ENCODE measurements at places on chromosomes 4 and X. TPM values are rescaled to one million over a fixed set of nuclear protein-coding genes. Genes with fewer than 3 reads are reported as not detected.
A peak's percentile ranks its signal among the peaks of the same experiment; 100 is the strongest.

HERC6 gene
- total RNA-seq = 4.8 TPM

DNA sequence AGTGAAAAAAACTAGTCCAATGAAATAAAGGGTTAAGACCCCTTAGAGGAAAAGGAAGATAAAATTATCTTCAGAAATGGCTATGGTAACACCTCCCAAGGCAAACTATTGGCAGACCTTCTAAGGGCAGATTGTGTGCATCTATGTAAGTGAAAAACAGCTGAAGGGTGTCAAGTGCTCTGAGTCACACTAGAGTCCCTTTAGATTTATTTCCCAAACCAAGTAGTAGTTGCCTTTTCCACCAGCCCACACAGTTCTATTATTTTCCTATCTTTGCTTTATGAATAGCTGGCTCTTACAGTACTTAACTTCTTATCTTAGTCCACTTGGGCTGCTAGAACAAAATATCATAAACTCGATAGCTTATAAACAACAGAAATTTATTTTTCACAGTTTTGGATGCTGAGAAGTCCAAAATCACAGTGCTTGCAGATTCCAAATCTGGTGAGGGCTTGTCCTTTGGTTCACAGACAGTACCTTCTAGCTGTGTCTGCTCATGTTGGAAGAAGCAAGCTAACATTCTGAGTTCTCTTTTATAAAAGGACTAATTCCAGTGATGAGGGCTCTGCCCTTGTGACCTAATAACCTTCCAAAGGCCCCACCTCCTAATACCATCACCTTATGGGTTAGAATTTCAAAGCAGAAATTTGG lies 143.6 kb downstream of the GRID2 start:
- DNase-seq = no peak

TENM3 gene
- total RNA-seq = 28.4 TPM

DHX15 gene
- 113 TPM for total RNA-seq

GRCh38 chr4:41538017-41538733 lies at the start of gene LIMCH1:
Gene LIMCH1 (plus strand): TSS chr4:41538157. CDS start chr4:41605996, 67,839 bp downstream.
- peak; percentile 94 for DNase-seq

- no peak for DNase-seq
These were observed 30.8 kb upstream of the CXCL8 start for GRCh38 chr4:73709451-73710033.

- no peak for DNase-seq
These were observed 27.2 kb downstream of the HSPA4L start for GRCh38 chr4:127809173-127809800.

DNA sequence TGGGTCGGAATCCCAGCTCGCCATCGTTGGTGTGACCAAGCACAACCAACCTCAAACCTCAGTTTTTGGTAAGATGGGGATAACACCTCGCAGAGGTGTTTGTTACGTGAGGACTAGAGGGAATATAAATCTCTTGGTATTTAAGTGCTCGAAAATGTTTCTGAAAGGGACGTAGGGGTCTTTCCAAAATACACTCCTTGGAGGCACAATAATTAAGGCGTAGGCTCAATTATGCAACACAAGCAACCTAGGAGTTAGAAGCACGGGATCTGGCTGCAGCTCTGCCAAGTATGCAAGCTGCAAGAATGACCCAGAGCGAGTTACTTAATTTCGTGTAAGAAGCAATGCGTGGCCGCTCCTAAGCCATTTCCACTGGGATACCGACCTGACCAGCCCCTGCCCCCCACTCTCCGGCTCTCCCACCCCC lies 552 bp downstream of the ADH5 start:
- peak; percentile 95 for DNase-seq

- DNase-seq = no peak
These were observed 61.4 kb downstream of the PHEX start for GRCh38 chrX:22093550-22093949.

G3BP2 gene
- 114 TPM for total RNA-seq

DNA sequence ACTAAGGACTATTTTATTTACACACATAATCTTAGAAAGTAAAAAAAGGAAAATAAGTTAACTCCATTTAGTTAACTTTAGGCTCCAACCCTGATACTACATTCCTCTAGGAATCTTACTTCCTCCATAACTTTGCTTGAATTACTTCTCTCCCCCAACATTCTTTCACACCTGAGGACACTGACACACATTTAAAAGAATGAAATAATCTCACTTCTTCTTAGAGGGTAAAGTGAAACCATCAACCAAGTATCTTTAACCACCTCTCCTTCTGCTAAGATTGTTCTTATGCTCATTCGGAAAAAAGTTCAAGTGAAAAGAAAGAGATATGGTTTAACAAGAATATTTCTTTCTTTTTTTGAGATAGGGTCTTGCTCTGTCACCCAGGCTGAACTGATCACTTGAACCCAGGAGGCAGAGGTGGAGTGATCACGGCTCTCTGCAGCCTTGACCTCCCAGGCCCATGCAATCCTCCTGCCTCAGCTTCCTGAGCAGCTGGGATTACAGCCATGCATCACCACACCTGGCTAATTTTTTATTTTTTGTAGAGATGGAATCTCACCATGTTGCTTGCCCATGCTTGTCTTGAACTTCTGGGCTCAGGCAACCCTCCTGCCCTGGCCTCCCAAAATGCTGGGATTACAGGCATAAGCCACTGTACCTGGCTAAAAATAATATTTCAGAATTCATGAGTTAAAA lies 28.5 kb downstream of the SLC25A4 start:
- DNase-seq = no peak

MSX1 gene
- 5.5 TPM for total RNA-seq

DNA sequence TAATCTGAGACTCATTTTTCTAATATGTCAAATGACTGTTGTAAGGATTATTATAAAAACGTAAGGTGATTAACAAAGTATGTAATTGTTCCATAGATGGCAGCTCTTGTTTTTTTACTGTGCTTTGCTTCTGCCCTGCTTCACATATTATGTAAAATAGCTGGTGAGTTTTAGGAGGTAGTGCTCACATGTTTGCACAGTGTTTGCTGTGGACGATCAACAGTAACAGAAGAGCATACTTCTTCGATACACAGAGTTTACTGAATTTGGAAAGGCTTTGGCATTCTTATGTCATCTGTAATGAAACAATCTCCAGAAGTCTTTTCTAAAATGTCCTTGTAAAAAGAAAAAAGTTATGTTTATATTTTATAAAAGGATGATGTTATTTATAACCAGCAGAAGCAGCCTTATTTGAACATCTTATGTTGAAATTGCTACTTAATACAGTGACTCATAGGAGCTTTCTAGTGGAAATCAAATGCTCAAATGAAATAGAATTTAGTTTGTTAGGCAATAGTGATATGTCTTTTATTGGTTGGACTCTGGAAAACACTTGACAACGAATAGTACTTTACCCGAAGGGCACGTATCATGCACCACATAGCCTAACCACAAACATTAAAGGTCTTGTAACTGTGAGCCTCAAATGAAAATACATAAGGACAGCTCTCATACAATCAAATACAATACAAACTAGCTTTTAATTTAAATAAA lies 1.9 kb upstream of the MTTP start:
- no peak for DNase-seq

- no peak for DNase-seq
These were observed 21.1 kb downstream of the RBM10 start for GRCh38 chrX:47166126-47166525.

DNA sequence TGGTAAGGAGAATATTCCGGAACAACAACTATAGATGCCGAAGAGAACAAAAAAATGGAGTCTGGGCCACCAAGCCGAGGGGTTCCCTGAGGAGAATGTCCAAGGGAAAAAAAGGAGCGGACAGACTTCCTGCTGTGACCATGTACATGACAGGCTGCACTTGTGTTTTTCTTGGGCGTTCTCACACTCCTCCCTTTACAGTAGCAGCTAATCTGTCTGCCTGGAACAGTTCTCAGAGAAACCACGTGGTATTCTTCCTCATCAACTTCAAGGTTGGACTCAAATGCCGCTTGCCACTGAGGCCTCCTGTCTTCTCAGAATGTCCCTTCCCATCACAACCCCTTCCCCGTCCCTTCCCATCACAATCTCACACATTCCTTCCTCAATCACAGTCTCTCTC lies 30.8 kb upstream of the MTNR1A start:
- DNase-seq = no peak

DNA sequence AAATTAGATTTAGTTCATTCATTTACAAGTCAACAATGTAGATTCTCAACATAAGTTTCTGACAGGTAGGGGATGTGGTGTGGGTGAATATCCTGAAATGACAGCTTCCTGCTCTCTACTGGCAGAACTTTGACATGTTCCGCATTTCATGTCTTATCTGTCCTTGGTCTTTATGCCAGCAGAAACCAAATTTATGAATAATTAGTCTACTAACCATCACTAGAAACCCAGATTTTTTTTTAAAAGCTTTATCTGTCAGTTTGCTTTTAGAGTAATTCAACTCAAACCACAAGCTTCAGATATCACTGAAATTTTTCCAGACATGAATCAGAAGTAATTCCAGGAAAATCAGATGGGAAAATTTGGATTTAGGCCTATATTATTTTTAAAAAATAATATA lies 17.9 kb downstream of the COQ2 start:
- no peak for DNase-seq

GRCh38 chr4:130608121-130608520 lies 1512.2 kb downstream of the C4orf33 start:
- DNase-seq = no peak

DNA sequence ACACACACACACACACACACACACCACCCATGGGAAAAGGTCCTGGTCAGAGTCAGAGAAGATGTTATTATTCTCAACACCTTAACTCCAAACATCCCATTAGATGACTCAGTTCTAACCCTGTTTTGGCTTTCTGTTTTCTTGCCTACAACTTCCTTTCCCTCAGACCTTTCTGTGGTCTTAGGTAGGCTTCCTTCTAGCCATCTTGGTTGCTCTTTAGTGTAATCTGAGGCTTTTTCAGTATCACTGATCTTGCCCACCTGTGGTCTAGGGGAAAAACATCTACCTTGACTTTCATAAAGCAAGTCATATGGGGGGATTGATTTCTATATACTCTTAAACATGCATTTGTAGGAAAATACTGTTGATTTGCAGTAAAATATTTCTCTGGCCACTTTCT lies 56.9 kb downstream of the ATG4A start:
- DNase-seq = no peak

- no peak for DNase-seq
These were observed 4.5 kb downstream of the CHRDL1 start for GRCh38 chrX:110791071-110791470.

- no peak for DNase-seq
These were observed 17.7 kb downstream of the NAA11 start for GRCh38 chr4:79308137-79308536.

CT45A1 gene
- total RNA-seq = not detected
